ENCODE measurements at places on chromosomes 3 and 15.
A peak's percentile ranks its signal among the peaks of the same experiment; 100 is the strongest.

DNA sequence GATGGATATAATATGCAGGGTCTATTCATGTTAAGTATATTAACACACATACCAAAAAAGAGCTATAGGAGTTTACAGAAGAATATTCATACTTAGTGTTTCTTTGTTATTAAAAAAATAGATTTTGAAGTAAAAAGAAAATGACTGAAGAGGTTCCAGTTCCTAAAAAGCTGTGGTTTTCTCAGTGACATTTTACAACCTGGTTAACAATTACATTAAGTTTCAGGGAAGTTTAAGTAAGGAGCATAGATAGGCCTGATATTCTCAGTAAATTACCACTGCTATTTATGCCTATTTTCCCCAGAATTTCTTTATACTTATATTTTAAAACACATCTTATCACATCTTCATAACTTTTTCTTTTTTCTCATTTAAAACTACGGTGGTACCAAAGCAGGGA lies 43.6 kb upstream of the SPTSSB start:
- DNase-seq = no peak

GRCh38 chr3:9878700-9879099 lies 1.4 kb downstream of the CIDEC start:
- no peak for DNase-seq

GRCh38 chr3:127923611-127924010 lies 8.6 kb downstream of the KBTBD12 start:
- no peak for DNase-seq

GRCh38 chr3:152266221-152266995 lies 2.3 kb upstream of the MBNL1 start:
- DNase-seq = peak; percentile 86

DNA sequence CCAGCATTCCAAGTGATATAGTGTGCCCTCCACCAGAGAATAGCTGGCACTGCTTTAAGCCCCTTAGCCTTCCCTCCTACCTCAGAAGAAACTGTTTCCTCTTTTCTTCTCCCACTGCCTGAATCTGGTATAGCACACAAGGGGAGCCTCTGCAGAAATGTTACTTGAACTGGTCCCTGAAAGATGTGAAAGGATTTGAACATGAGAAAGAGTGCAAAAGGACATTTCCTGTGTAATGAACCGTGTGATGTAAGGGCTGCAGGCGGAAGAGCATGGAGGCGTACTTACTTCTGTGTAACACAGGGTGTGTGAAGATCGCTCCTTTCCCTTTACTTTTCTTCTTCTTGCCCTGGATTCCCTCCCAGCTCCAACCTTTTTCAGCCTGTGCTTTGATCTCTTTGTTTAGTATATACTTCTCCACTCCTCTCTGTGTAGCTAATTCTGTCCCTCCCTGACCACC lies 8.4 kb downstream of the TMOD3 start:
- DNase-seq = no peak

GRCh38 chr3:41836360-41837134 lies 125.4 kb downstream of the ULK4 start:
- no peak for DNase-seq
